Ovary (tissue), 10 donors: ENCODE measurements at places on chromosomes 2 and 18. TPM values are rescaled to one million over a fixed set of nuclear protein-coding genes. Genes with fewer than 3 reads are reported as not detected.

DNA sequence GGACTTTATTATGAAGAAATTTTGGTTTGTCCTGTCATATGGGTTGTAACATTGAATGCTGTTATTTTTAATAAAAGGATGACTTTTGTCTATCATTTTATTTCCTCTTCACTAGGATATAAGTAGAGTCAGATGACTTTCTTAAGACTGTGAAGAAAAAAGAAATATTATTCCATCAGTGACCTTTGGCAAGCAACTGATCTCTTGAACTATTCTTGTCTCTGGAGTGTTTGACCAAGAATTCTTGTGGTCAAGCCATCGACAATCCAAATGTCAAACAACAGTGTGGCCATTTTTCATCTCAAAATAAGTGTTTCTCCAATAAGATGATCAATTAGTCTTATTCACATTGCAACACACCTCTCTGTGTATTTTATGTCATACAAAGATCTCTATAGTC, 24.9 kb downstream of the HOXD1 start:
- H3K27me3 ChIP-seq = no peaks in the 10 kb centered on the region
- no peaks in the 10 kb centered on the region for H3K4me1 ChIP-seq
- H3K36me3 ChIP-seq = no peaks in the 10 kb centered on the region

DNA sequence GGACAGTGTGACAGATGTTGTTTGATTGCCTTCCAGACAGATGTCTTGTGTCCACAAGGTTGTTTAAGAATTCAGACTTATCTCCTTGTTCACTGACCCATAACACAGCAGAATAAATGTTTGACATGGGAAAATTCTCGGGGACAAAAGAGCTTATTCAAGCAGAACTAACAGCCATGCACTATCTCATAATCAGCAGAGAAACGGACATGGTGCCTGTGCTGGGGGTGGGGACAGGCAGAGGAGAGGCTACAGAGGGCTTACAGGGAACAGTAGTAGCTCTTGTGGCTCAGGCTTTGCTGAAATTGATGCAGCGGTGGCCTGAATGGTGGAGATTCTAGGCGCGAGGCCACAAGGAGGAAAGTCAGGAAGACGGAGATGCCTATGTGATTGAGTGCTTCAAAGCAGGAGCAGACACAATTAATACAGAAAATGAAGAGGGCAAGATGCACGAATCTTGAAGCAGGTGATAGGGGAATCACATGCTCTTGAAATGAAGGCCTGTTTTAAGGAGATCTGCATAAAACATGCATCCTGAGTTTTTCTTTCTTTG, 62.0 kb upstream of the CAB39 start:
- DNase-seq = no peak
- no peak overlapping the region for H3K27ac ChIP-seq
- no peak overlapping the region for H3K4me3 ChIP-seq
- no peaks in the 10 kb centered on the region for H3K36me3 ChIP-seq
- no peaks in the 10 kb centered on the region for H3K27me3 ChIP-seq
- no peaks in the 10 kb centered on the region for H3K4me1 ChIP-seq

Gene TEKT4
- total RNA-seq = 0.38 TPM

GRCh38 chr2:64941143-64941542, 48.1 kb upstream of the SLC1A4 start:
- H3K36me3 ChIP-seq = no peaks in the 10 kb centered on the region
- H3K4me1 ChIP-seq = peaks cover 2% of the 10 kb centered on the region
- DNase-seq = no peak
- H3K27ac ChIP-seq = no peak overlapping the region
- no peak overlapping the region for H3K4me3 ChIP-seq
- H3K27me3 ChIP-seq = no peaks in the 10 kb centered on the region

Gene FAM124B
- 1.5 TPM for total RNA-seq

GRCh38 chr2:219111375-219112061, 49.1 kb downstream of the NHEJ1 start:
- no peak overlapping the region for H3K4me3 ChIP-seq
- H3K4me1 ChIP-seq = no peaks in the 10 kb centered on the region
- no peaks in the 10 kb centered on the region for H3K36me3 ChIP-seq
- DNase-seq = no peak
- H3K27me3 ChIP-seq = no peaks in the 10 kb centered on the region
- no peak overlapping the region for H3K27ac ChIP-seq

DNA sequence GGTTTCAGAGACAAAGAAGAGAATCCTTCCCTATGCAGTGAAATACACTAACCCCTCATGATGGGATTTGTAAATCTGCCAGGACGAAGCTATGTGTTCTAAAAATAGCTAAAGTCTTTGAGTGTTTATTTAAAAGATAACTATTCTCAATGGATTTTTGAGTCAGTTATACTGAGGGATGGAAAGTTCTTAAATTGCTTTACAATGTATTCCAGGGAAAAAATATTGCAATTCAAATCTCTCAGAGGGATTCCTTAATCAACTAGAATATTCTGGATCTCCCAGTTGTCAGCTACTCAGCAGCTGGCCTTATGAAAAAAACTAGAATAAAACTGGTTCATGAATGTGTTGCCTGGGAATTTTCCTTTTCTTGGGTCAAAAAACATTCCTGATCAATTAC, 312.4 kb downstream of the PLCL1 start:
- no peak overlapping the region for H3K27ac ChIP-seq
- no peaks in the 10 kb centered on the region for H3K27me3 ChIP-seq
- no peak overlapping the region for H3K4me3 ChIP-seq
- DNase-seq = no peak
- peaks cover 4% of the 10 kb centered on the region for H3K4me1 ChIP-seq

GRCh38 chr2:152406836-152407161, 71.8 kb downstream of the FMNL2 start:
- no peaks in the 10 kb centered on the region for H3K27me3 ChIP-seq
- H3K4me1 ChIP-seq = peaks cover 17% of the 10 kb centered on the region
- DNase-seq = no peak
- H3K36me3 ChIP-seq = no peaks in the 10 kb centered on the region

DNA sequence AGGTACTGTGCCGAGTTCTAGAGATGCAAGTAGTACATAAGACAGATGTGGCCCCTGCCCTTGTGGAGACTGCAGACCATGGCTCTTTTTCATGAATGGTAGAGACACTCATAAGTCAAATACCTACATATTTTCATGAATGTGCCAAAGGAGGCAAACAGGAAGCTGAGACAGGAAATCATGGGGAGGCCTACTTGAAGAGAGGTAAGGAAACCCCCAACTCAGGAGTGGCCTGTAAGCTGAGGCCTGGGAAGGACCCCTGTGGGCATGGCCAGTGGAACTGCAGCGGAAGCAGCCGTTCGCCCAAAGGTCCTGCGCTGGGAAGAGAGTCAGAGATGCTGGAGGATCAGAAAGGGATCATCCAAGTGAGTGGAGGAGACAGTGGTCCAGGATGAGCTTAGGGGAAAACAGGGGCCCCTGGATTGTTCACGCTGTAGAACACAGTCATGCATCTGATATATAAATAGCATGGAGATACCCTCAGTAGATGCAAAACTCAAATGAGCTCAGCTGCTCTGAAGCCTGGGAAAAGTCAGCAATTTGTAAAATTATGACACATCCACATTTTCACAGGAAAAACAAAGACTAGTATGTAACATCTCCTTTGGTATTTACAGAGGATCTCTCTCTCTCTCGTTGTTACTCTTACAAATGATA, 228.9 kb downstream of the NEDD4L start:
- no peak overlapping the region for H3K27ac ChIP-seq
- no peak overlapping the region for H3K4me3 ChIP-seq
- no peaks in the 10 kb centered on the region for H3K36me3 ChIP-seq
- no peaks in the 10 kb centered on the region for H3K4me1 ChIP-seq
- DNase-seq = no peak

DNA sequence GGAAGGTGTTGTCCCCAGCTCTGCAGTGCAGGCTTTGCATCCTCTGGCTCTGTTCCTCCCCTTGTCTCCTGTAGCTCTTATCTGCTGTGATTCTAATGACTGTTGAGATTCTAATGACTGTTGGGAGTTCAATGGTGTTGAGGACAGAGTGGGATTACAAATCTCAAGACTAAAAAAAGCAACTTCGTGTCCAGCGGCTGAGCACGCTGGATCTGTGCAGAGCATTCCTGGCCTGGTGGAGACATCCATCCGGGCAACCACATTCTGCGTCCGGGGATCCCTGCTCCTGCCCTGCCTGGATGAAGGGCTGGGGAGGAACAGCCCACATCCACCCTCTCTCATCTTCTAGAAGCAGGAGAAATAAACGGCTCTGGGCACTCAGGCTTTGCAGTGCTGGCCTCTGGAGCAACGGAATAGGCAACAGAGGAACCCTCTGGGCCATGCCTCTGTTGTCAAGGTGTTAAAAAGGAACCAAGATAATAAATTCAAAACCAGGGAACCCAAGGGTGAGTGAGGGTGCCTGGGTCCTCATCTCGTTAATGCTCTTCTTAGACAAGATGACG, 106.7 kb upstream of the ASB18 start:
- no peaks in the 10 kb centered on the region for H3K36me3 ChIP-seq
- no peak overlapping the region for H3K27ac ChIP-seq
- peaks cover 1% of the 10 kb centered on the region for H3K4me1 ChIP-seq
- no peak for DNase-seq
- no peaks in the 10 kb centered on the region for H3K27me3 ChIP-seq
- H3K4me3 ChIP-seq = no peak overlapping the region

DNA sequence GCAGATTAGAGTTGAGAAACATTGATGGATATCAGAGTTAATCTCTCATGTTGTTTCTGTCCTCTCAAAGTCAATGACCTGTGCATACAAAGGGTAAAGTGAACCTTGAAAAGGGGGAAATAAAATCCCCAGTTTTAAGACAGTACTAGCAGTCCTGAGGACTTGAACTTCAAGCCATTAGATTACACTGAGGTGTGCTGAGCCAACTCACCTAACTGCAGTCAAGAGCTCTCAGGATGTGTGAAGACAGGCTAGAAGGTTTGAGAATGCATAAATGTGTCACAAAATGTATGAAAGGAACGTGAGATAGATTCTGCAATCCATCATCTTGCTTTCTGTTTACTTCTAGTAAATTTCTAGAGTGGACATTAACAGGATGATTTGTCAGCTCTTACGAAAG, 35.5 kb downstream of the DOCK10 start:
- no peaks in the 10 kb centered on the region for H3K36me3 ChIP-seq
- H3K27me3 ChIP-seq = no peaks in the 10 kb centered on the region
- no peaks in the 10 kb centered on the region for H3K4me1 ChIP-seq
- no peak for DNase-seq
- no peak overlapping the region for H3K27ac ChIP-seq
- no peak overlapping the region for H3K4me3 ChIP-seq

DNA sequence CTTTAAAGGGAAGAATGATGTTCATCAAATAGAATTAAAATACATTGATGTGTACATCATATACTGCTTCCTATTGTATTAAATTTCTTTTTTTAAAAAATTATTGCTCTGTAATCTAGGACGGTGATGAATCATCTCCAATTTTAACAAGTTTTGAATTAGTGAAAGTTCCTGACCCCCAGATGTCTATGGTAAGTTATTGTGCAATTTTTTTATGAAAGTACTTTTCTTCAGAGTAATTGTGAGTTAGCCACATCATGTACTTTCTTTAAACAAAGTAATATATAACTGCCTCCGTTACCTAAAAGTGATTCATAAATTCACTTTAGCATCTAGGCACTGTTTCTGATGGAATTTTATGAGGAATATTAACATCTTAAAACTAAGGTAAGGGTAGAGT, 38.1 kb downstream of the PIK3C3 start:
- no peak for DNase-seq
- H3K4me1 ChIP-seq = no peaks in the 10 kb centered on the region
- H3K36me3 ChIP-seq = no peaks in the 10 kb centered on the region
- no peak overlapping the region for H3K27ac ChIP-seq
- no peak overlapping the region for H3K4me3 ChIP-seq

Gene AP1S3
- total RNA-seq = 2.5 TPM

GRCh38 chr18:49249521-49249920, 210.9 kb downstream of the DYM start:
- H3K27ac ChIP-seq = no peak overlapping the region
- H3K4me3 ChIP-seq = no peak overlapping the region
- DNase-seq = no peak
- H3K36me3 ChIP-seq = no peaks in the 10 kb centered on the region
- no peaks in the 10 kb centered on the region for H3K27me3 ChIP-seq

Gene ZNG1B
- 21.1 TPM for total RNA-seq

GRCh38 chr2:177275040-177275742, 10.7 kb upstream of the NFE2L2 start:
- H3K27me3 ChIP-seq = no peaks in the 10 kb centered on the region
- H3K4me1 ChIP-seq = peaks cover 1% of the 10 kb centered on the region
- H3K27ac ChIP-seq = no peak overlapping the region
- no peak for DNase-seq
- no peaks in the 10 kb centered on the region for H3K36me3 ChIP-seq

Gene PHOSPHO2
- total RNA-seq = 6.4 TPM

DNA sequence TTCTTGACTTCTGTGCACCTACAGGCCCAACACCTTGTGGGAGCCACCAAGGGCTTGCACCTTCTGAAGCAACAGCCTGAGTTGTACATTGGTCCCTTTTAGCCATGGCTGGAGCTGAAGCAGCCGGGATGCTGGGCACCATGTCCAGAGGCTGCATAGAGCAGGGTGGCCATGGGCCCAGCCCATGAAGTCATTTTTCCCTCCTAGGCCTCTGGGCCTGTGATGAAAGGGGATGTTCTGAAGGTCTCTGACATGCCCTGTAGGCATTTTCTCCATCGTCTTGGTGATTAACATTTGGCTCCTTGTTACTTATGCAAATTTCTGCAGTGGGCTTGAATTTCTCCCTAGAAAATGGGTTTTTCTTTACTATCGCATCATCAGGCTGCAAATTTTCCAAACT, 83.1 kb upstream of the ACVR1 start:
- H3K4me1 ChIP-seq = no peaks in the 10 kb centered on the region
- H3K36me3 ChIP-seq = no peaks in the 10 kb centered on the region
- no peaks in the 10 kb centered on the region for H3K27me3 ChIP-seq
- no peak overlapping the region for H3K4me3 ChIP-seq
- DNase-seq = no peak

GRCh38 chr2:178057179-178057680, 15.3 kb downstream of the PDE11A start:
- DNase-seq = no peak
- H3K4me1 ChIP-seq = no peaks in the 10 kb centered on the region
- no peaks in the 10 kb centered on the region for H3K36me3 ChIP-seq
- H3K4me3 ChIP-seq = no peak overlapping the region

GRCh38 chr2:239753401-239753837, 271.7 kb downstream of the NDUFA10 start:
- no peaks in the 10 kb centered on the region for H3K36me3 ChIP-seq
- H3K27me3 ChIP-seq = no peaks in the 10 kb centered on the region
- H3K4me1 ChIP-seq = peaks cover 20% of the 10 kb centered on the region

DNA sequence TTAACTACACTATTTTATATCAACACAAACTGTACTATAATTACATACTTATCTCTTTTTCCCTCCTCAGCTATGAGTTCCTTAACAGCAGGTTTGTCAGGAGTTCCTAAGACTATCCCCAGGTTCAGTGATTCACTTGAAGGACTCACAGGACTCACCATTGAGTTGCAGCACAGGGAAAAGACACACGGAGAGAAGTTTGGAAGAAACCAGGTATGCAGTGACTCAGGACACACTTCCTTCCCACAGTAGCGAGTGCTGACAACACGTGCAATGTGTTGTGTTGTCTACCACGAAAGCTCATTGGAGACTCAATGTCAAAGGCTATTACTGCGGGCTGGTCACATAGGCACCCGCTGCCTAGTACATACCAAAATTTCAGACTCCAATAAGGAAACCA, 32.0 kb downstream of the MGAT4A start:
- peaks cover 3% of the 10 kb centered on the region for H3K4me1 ChIP-seq
- DNase-seq = no peak
- H3K36me3 ChIP-seq = no peaks in the 10 kb centered on the region
- no peaks in the 10 kb centered on the region for H3K27me3 ChIP-seq
- H3K27ac ChIP-seq = no peak overlapping the region
- no peak overlapping the region for H3K4me3 ChIP-seq

Gene SLC19A3
- total RNA-seq = 2.6 TPM

Gene ASB3
- 16.5 TPM for total RNA-seq

- no peak for DNase-seq
- no peaks in the 10 kb centered on the region for H3K36me3 ChIP-seq
- H3K4me1 ChIP-seq = no peaks in the 10 kb centered on the region
- H3K27ac ChIP-seq = no peak overlapping the region
- H3K27me3 ChIP-seq = no peaks in the 10 kb centered on the region
These were observed 182.4 kb upstream of the ERBB4 start for GRCh38 chr2:212721026-212721451.
